Activated naive CD8-positive, alpha-beta T cell treated with anti-CD3 and anti-CD28 coated beads, Interleukin-2, amount 10 ng/mL, durations not matched to agents 7 days and 5 days (primary cell): ENCODE measurements at places on chromosomes 7 and 10. TPM values are rescaled to one million over a fixed set of nuclear protein-coding genes. Genes with fewer than 3 reads are reported as not detected.
A peak's percentile ranks its signal among the peaks of the same experiment; 100 is the strongest.

The CAMK2B gene
- total RNA-seq: not detected

The GPR37 gene
- total RNA-seq: not detected

The ANLN gene
- 57.7 TPM for total RNA-seq

The MBL2 gene
- total RNA-seq: not detected

The MYL10 gene
- total RNA-seq: not detected

The COA1 gene
- 80.2 TPM for total RNA-seq

The CUTC gene
- 26.0 TPM for total RNA-seq

DNA sequence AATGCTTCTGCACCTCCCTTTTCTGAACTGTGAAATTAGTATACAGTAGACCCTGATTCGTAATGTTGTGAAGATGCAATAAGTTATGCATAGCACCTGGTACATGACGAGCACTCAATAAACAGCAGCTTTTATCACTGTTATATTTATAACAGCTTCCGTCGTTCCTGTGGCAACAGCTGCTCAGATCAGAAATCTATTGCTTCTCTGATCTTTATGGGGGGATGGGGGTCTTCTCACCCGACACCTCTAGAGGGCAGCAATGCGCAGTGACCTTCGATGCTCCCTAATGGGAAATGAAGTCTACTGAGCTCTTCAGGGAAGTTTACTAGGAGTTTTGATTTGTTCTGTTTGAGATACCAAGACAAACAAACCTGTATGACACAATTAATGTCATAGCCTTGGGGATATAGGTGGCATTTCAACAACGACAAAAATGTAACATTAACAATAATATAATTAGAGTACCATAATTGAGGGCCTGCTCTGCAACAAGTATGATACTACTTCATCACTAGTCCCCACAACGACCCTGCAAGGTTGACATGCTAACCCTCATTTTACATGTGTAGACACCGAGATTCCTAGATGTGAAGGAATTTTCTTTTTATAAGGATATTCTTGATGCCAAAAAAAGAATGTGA, 289.6 kb downstream of the SFMBT2 start:
- DNase-seq: peak; percentile 71

- no peak for DNase-seq
Observed at GRCh38 chr10:113576852-113577251, 24.0 kb downstream of the HABP2 start.

DNA sequence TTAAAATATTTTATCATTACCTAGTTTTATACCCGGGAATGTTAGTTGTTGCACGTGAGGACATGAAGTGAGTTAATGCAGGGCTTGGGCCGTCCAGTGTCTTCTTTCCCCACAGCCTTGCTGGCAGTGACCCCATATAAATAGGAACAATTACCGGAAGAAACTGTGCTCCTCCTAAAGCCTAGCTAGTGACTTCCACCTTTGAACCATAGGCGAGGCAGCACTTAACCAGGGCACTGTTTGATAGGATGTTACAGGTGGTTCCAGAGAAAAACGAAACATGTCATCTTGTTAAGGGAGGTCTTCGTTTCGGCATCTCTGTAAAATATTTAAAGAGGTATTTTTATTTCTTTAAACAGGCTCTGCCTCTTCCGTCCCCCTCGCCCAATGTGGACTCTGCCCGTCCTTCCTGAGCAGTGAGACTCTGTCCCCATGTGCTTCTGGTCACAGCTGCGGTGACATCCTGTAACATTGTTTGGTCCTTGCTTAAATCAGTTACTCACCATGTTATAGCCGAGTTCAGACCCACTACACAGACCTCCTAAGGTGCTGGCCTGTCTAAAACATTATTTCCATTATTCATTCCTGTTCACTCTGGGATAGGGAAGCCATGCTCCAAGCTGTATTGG, 145.6 kb downstream of the MGMT start:
- no peak for DNase-seq

DNA sequence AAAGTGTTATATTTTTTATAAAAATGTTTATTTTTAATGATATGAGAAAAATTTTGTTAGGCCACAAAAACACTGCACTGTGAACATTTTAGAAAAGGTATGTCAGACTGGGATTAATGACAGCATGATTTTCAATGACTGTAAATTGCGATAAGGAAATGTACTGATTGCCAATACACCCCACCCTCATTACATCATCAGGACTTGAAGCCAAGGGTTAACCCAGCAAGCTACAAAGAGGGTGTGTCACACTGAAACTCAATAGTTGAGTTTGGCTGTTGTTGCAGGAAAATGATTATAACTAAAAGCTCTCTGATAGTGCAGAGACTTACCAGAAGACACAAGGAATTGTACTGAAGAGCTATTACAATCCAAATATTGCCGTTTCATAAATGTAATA, 64.8 kb upstream of the CAPZA2 start:
- no peak for DNase-seq

- no peak for DNase-seq
Observed at GRCh38 chr7:94449151-94449725, 54.5 kb downstream of the COL1A2 start.

DNA sequence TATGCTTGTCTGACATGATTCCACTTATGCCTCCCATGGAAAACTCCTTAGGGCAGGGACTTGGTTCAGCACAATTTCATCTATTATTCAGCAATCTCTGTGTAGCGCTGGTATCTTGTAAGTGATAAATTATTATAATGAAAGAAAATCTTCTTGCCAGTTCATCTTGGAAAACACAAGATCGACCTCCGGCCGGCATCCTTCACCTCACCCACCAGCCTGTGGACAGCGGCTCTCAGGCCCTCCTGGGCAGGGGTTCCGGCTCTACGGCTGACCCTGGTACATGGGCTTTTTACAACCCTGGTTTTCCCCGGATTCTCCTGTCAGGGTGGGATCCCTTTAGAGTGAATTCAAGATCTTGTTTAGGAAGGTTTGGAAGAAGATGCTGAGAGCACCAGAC, 145.6 kb downstream of the ADARB2 start:
- no peak for DNase-seq

DNA sequence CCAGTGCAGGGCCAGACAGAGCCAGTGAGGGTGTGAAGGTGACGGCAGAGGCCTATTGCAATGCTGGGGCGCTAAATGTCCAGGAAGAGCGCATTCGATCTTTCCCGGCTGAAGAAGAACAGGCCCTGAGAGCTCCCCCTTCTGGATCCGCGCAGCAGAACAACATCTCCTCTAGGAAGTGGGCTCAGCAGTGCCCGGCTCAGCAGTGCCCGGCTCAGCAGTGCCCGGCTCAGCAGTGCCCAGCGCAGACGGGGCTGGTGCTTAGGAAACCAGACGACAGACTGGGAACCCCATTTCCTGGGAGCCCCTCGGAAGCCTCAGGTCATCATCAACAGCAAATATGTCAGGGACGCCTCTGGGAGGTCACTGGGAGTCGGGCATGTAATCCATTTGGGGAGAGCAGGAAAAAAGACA, 4.7 kb upstream of the NOS3 start:
- DNase-seq: no peak

GRCh38 chr7:55131142-55131929, 112.5 kb downstream of the EGFR start:
- DNase-seq: no peak

DNA sequence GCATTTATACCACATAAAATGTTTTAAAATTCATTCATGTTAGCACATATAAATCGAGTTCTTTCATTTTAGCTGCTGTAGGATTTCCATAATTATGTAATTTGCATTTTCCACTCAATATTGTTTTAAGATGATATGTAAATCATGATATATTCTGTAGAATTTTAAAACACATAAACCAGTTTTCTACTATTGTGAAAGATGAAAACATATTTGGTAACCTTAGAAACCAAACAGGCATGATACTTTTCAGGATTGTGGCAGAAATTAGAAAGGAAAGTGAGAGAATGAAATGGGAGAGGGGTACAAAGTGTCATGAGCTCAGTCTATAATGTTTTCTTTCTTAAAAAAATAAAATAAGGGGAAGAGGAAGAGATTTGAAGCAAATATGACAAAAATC, 269.3 kb downstream of the PPP1R3A start:
- no peak for DNase-seq

GRCh38 chr10:49187950-49188761, at the start of gene TMEM273:
Gene TMEM273 (minus strand): TSS chr10:49188391. CDS start chr10:49188336, 55 bp downstream.
- DNase-seq: no peak

DNA sequence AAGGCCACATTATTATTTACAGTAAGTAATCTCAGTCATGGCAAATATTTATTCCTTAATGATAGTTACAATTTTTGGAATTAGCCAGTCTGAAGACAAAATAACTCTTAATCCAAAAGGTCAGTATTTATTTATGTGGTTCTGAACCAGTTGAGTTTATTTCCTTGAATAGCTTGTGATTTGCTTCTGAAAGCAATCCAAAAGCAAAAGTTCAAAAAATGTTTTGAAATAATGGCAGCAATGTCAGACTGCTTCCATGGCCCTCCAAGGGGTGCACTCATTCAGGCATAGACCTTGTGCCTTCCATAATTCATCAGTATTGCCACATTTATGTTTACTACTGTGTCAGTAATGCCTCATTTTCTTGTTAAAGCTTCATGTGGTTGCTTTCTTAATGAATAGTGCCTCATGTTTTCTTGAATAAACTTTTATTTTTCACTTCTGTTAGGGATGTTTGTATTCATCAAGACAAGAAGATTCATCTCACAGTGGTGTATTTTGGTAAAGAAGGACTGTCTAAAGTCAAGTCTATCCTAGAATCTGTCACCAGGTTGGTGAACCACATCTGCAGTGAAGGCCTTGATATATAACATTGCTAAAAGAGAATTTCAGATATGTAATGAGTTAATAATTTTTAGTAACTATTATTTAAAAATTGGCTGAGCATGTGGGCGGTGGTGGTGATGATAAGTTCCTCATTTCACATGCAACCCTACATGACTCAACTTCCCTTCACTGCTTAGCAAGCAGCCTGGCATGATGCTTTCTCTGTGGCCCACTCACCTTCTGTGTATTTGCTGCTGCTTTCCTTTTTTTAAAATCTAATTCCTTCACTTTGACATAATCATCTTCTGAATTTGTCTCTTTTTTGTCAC, 22.0 kb downstream of the CSGALNACT2 start:
- DNase-seq: no peak

DNA sequence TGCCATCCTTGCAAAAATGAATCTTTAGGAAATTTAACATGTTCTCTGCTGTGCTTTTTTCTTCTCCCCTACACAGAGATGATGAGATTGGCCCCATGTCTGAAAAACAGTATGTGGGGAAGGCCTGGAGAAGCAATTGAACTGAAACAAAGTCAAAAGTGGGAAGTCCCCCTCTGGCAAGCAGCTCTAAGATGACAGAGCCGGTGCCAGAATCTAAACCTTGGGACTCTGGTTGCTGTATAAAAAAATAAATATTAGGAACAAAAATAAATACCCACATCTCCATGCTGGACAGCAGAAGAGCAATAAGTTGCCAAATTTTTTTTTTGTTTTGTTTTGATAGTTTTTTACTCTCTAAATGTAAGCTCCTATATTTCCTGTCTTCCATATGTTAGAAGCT, 51.8 kb upstream of the TRIL start:
- no peak for DNase-seq

GRCh38 chr10:10584161-10584560, 433.5 kb upstream of the CELF2 start:
- no peak for DNase-seq

DNA sequence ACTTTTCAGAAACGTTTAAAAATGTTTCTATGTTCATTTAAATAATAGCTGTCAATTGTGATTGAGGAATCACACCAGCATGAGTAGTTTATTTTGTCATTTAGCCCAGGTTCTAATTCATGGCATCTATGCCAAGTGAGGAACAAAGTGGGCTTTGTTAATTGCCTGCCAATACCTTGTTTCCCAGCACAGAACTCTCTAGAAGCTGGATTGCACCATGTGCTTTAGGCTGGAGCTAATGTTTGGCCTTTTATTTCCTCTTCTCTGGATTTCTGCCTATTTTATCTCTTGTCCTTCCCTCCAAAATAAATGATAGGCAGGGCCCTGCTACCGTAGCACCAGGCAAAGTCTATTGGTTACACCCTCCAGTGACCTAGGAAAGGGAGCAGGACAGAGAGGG, 109.9 kb upstream of the ITGB1 start:
- DNase-seq: no peak

DNA sequence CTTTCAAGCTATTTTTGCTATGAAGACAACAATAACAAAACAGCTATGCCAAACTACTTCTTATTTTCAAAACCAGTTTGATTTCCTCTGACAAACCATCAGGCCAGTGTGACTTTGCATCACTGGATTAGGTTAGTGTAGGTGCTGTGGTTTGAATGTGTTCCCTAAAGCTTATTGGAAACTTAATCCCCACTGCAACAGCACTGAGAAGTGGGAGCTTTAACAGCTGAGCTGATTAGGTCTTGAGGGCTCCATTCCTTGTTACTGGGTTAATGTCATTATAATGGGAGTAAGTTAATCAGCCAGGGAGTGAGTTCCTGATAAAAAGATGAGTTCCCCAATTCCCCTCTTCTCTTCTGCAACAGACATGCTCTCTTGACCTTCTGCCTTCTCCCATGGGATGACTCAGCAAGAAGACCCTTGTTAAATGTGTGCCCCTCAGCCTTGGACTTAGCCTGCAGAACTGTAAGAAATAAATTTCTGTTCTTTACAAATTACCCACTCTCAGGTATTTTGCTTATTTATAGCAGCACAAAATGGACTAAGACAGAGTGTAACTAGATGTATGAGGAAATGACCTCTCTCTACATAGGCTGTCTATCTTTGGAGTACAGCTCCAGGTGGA, 186.8 kb downstream of the CTTNBP2 start:
- no peak for DNase-seq

DNA sequence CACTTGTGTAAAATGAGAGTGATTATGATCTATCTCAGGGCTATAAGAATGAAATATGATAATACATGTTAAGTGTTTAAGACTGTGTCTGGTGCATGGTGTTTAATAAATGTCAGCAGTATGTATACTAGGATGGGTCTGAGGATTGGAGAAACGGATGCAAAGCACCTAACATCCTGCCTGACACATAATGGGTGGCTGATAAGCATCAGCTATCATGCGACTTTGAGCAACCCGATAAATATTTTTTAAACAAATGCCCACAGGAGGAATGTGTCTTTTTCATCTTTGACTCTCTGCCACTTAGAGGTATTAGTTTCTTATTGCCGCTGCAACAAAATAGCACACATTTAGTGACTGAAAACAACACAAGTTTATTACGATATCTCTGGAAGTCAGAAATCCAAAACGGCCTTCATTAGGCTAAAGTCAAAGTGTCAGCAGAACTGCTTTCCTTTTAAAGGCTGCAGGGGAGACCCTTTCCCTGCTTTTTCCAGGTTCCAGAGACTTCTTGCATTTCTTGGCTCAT, 93.2 kb upstream of the ARHGAP21 start:
- DNase-seq: no peak

- DNase-seq: no peak
Observed at GRCh38 chr7:70590126-70590854, 541.7 kb upstream of the GALNT17 start.

DNA sequence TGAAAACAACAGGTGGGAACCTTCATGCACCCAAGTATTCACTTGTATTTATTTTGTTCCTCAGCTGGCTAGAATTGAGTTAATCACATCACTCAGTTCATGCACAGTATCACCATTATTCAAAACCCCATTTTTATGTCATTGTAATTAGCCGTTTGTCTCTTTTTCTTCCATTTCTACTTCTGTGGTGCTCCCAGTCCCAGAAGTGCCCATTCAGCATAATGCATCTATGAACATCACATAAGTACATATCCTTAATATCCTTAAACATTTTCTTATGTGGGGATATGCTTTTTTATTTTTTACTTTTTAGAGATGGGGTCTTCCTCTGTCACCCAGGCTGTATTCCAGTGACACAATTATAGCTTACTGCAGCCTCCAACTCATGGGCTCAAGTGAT, 510.9 kb upstream of the MGMT start:
- no peak for DNase-seq
